ENCODE measurements at places on chromosomes 3 and 15.

DNA sequence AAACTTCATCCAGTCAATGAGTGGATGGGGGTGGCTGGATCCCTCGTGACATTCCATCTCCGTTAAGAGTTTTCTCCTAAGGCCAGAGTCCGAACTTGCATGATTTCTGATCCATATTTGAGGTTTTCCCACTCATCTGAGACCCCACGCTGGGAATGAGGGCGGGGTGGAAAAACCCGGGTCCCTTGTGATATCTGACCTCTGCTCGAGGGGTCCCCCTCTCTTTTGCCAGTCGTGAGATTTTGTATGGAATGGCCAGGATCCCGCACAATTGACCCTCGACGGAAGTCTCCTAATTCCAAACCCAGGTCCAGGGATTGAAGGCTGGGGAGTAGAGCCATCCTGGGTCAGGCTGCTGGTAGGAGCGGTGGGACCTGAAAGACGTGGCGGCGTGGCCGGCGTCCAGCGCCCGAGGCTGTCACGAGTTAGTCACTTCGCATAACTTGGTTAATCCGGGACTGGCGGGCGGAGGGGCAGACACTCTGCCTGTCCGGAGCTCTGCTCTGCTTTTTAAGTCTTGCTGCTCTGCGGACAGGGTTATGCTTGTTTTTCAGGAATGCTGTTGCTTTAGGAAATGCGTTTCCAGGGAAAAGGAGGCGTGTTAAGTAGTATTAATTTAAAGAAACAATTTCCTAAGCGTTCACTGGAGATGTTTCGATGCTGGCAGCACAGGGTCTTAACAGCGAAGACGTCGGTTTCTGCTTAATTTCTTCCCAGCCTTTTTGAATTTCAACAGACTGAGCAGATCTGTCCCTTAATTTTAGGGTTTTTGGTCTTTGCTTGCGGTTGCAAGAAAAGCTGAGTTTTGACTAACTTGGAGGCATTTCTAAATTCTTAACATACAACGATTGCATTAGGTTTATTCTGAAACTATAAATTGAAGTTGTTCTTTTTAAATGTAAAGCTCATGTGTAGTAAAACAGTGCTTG lies 69.7 kb upstream of the LRRFIP2 start:
- DNase-seq: peak; percentile 69

DNA sequence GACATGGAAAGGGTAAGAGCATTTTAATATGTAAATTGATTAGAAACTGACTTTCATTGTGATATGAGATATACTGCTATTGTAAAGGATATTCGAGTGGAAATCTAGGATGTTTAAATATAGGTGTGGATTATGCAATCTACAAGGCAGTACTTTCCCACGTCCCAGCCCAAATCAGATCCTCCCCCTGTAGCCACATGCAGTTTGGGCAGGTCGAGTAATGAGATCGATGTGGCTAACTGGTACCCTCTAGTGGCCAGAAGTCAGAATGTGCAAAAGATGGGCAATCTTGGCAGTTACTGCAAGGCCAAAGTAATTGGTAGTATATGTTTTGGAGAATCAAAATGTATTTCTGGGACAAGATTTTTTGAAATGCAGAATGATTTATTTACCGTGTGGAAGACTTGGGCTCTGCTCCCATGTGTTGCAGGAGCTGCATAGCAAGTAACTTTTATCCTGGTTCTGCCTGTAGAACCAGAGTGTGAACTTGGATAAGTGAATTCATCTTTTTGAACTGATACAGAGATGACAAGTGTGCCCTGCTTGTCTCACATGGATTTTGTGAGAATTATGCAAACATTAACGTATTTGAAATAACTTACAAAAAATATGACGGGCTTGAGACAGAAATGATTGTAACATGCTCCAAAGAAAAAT lies 94.5 kb upstream of the ADAMTSL3 start:
- peak; percentile 77 for DNase-seq

DNA sequence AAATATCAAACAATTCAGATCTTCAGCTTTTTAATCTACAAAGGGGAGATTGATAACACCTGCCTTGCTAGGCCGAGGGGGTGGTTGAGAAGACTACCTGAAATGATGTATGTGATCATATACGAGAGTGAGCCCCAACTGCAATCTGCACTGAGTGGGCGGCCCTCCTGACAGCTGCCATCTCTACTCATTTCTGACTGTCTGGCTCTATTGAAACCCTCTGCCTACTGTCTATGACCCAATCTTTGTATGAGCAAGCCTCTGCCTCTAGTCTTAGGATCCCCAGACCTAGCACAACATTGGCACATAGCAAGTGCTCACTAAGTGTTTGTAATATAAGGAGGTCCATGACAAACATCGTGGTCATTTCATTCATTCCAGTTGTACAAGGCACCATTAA lies 144.4 kb upstream of the NR2F2 start:
- DNase-seq: no peak

GRCh38 chr3:45826908-45827307 lies 15.0 kb downstream of the LZTFL1 start:
- no peak for DNase-seq

GRCh38 chr3:106092792-106093191 lies 224.0 kb upstream of the CBLB start:
- no peak for DNase-seq

DNA sequence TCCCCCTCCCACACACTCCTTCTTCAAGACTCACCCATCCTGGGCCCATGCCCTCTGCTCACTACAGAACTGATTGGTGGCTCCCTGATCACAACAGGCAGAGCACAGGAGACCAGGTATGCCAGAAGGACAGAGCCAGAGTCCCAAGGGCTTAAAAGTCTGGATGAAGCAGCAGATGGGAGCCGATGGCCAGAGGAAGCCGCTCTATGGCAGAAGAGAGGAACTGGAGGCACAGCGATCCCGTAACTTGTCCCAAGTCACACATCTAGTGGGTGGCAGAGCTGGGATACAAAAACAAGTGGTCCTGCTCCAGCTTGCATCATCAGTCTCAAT lies 20.7 kb downstream of the ITGA11 start:
- DNase-seq: no peak
